GM12878 (cell line): ENCODE measurements at places on chromosomes 11 and 22. TPM values are rescaled to one million over a fixed set of nuclear protein-coding genes. Genes with fewer than 3 reads are reported as not detected.

Gene C11orf65
- total RNA-seq: 0.21 and 0.87 TPM in 2 replicates

GRCh38 chr11:45347348-45348082, 61.4 kb upstream of the SYT13 start:
- H3K4me3 ChIP-seq: no peak overlapping the region
- H3K27me3 ChIP-seq: peaks cover 6% of the 10 kb centered on the region; the same call in 1 of the 2 replicates
- no peak for DNase-seq
- no peak overlapping the region for H3K27ac ChIP-seq
- no peaks in the 10 kb centered on the region for H3K4me1 ChIP-seq

Gene ACO2
- 127 and 133 TPM in 2 replicates for total RNA-seq

- H3K4me1 ChIP-seq: peaks cover 7% of the 10 kb centered on the region; the same call in 1 of the 2 replicates
- no peak overlapping the region for H3K27ac ChIP-seq
- no peak for DNase-seq
- H3K27me3 ChIP-seq: no peaks in the 10 kb centered on the region
- no peak overlapping the region for H3K4me3 ChIP-seq
These were observed 2.4 kb downstream of the TRMU start for GRCh38 chr22:46337870-46338269.

DNA sequence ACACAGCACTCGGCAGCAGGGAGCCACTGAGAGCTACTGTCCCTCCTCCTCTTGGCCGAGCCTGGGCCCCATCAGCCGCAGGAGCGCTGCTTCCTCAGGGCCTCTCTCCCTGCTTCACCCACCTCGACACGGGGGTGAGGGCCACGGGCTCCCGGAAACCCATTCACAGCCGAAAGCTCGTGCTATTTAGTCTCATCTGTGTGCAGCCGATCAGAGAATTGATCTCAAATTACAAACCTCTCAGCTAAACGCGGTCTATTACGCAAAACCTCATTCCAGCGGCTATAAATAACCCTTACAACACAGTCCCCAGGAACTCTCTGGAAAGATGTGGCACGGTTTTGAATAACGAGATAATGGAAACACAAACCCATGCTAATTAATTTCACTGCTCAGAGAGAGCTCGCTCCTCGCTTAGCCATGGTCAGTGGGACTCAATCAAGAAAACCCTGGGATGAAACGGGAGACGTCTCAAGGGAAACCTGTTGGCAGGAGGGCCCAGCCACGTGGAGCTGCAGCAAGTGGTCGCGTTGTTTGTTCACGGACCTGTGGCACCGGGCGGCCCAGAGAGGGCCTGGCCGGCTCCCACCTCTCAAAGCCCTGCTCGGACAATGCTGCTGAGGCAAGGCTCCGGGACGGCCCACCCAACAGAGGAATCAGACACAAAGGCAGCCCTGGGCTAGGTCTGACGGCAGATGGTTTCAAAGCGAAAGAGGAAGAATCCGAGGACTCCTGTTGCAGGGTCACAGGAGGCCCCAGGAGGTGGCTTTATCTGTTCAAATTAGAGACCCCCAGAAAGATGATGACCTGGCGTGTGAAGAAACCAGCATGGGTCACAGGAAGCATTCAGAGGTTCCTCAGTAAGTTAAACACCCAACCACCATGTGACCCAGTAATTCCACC, 210.5 kb downstream of the CTTN start:
- H3K4me1 ChIP-seq: no peaks in the 10 kb centered on the region
- H3K4me3 ChIP-seq: no peak overlapping the region
- no peaks in the 10 kb centered on the region for H3K27me3 ChIP-seq
- no peaks in the 10 kb centered on the region for H3K36me3 ChIP-seq

DNA sequence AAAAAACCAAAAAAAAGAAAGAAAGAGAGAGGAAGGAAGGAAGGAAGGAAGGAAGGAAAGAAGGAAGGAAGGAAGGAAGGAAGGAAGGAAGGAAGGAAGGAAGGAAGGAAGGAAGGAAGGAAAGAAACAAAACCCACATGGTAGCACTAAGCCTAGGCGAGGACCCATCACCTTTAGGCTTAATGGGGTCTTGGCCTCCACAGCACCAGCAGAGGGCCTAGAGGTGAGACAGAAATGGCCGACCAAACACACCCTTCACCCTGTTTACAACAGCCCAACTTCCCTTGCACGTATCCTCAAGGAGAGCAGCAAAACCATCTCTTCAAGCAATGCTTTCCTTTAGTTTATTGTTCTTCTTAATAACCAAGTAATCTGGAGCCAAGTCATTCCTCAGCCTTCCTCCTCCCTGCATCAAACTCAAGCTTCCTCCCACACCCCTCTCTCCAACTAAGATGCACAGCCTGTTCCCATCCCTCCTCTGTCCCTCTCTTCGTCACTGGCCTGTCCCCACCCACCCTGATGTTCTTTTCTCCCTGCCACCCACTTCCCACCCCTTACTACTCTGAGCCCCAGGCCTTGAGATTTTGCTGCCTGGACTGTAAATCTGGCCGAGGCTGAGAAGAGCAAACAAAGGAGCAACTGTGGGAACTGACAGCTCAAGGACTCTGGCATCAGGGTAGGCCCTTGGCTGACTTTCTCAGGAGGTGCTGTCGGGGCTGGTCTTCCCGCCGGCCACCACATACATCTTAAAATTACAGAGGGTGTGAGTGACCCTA, 26.0 kb downstream of the POU2AF1 start:
- no peak overlapping the region for H3K27ac ChIP-seq
- H3K36me3 ChIP-seq: peaks cover 49% of the 10 kb centered on the region
- peaks cover 5% of the 10 kb centered on the region; the same call in 1 of the 2 replicates for H3K4me1 ChIP-seq
- DNase-seq: no peak
- H3K27me3 ChIP-seq: no peaks in the 10 kb centered on the region

Gene POU2AF3
- total RNA-seq: not detected in 2 replicates

GRCh38 chr11:37390576-37391083, 792.6 kb upstream of the RAG2 start:
- H3K36me3 ChIP-seq: no peaks in the 10 kb centered on the region
- no peaks in the 10 kb centered on the region for H3K4me1 ChIP-seq

DNA sequence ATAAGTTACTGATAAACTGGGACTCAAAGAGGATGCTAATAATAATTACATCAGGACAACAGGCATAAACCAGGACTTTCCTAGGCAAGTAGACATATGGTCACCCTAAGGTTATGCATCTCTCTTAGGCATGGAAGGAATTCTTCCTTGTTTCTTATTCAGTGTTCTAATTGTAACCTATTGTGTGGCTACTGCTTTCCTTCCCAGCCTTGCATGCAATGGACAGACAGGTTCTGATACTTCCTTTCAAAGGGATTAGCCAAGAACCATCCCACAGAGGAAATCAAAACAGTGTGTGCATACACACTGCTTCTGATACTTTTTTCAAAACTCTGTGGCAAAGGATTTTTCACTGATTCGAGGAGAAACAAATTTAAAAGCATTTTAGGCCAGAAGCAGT, 48.3 kb downstream of the RRAS2 start:
- no peak overlapping the region for H3K4me3 ChIP-seq
- no peak for DNase-seq
- no peaks in the 10 kb centered on the region for H3K27me3 ChIP-seq
- H3K36me3 ChIP-seq: no peaks in the 10 kb centered on the region
- peak overlapping the region; percentile 53 for H3K27ac ChIP-seq

GRCh38 chr11:61532134-61533038, 23.8 kb downstream of the LRRC10B start:
- no peaks in the 10 kb centered on the region for H3K4me1 ChIP-seq
- no peak overlapping the region for H3K27ac ChIP-seq
- peaks cover 1% of the 10 kb centered on the region; the same call in 1 of the 2 replicates for H3K27me3 ChIP-seq
- DNase-seq: no peak
